ENCODE measurements at places on chromosomes 3 and 15.

- peak; percentile 25 for DNase-seq
Measured at GRCh38 chr15:58147171-58147611, 9.0 kb downstream of the AQP9 start.

- DNase-seq = no peak
Measured at GRCh38 chr3:29576675-29577074, 295.8 kb downstream of the RBMS3 start.

- no peak for DNase-seq
Measured at GRCh38 chr3:19183584-19183983, 35.3 kb downstream of the KCNH8 start.

GRCh38 chr15:36585774-36586173 is 6.3 kb downstream of the CDIN1 start:
- no peak for DNase-seq

GRCh38 chr3:52234516-52235447 is 4.2 kb downstream of the TWF2 start:
- no peak for DNase-seq

DNA sequence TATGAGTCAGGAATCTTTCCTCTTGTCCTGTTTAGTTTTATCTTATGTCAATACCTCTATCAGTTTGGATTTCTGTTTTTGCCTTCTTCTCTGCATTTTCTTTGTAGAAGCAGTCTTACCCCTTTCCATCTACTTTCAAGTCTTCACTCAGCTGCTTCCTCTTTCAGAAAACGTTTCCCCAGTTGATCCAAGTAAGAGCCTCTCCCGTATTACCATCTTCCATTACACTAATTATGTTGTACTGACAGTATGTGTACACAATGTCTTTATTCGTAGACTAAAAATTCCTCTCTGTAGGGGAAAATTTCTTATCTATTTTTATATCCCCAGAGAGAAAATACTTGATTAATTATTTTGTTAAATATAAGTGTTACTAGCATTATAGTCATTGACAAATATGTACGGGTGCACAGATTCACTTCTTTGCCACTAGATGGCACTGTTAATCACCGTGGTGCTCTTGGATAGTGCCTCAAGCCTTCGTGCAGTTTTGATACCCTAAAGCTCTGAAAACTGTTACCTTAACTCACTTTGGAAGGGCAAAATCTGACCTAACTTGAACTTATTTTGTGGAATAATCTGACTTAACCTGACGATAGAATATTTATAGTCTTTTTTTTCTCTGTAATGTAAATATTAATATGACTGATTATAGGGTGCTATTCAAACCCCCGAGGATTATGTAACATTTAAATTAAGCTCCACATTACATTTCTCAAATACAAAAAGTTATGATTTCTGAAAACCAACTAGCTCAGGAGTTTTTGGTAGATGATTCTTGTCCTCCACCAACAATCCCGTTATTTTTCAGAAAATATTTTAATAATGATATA is 74.2 kb upstream of the POU1F1 start:
- peak; percentile 7 for DNase-seq

GRCh38 chr15:84081391-84082168 is 154.0 kb upstream of the GOLGA6L4 start:
- no peak for DNase-seq

DNA sequence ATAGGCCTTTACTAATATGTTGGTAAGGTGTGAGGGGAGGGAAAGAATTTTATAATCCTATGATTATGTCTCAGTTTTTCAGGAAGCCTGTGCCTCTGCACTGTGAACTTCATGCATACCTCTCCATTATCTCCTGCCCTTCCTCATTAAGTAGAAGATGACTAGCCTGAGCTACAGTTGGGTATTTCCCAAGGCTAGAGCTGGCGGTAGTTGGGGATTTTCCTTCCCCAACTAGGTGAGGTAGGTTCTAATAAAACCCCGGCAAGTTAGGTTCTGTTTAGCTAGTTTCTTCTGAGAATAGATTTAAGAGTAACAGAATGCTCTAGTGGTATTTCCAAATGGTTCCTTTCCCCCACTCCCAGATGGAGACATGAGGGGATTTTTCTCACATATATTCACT is 414.5 kb downstream of the GRM7 start:
- no peak for DNase-seq

- DNase-seq = peak; percentile 0
Measured at GRCh38 chr3:127688022-127688415, 15.3 kb downstream of the ABTB1 start.
